ENCODE measurements at places on chromosomes 4 and X. TPM values are rescaled to one million over a fixed set of nuclear protein-coding genes. Genes with fewer than 3 reads are reported as not detected.

WDR17 gene
- 63.6 TPM for total RNA-seq

BEX4 gene
- 110 TPM for total RNA-seq

LRP2BP gene
- 6.1 TPM for total RNA-seq

CACNA1F gene
- under 0.01 TPM for total RNA-seq

NPFFR2 gene
- total RNA-seq = 0.41 TPM

VEGFD gene
- total RNA-seq = not detected

SSX1 gene
- total RNA-seq = not detected

PRPS2 gene
- 48.9 TPM for total RNA-seq

PRSS12 gene
- 24.9 TPM for total RNA-seq

PDS5A gene
- total RNA-seq = 70.9 TPM

LDB2 gene
- total RNA-seq = 216 TPM

MAP3K15 gene
- 0.82 TPM for total RNA-seq

MRPL1 gene
- total RNA-seq = 39.9 TPM

XK gene
- 3.7 TPM for total RNA-seq

FABP2 gene
- not detected for total RNA-seq

HSFX1 gene
- total RNA-seq = 1.2 TPM

ADH6 gene
- not detected for total RNA-seq

SNX25 gene
- total RNA-seq = 55.4 TPM

TASL gene
- 0.82 TPM for total RNA-seq

HTN1 gene
- total RNA-seq = not detected

CCSER1 gene
- total RNA-seq = 165 TPM

SH3TC1 gene
- 1.6 TPM for total RNA-seq

ARMCX5 gene
- total RNA-seq = 42.8 TPM

TBX22 gene
- under 0.01 TPM for total RNA-seq

PNPLA4 gene
- total RNA-seq = 5.7 TPM

SCD5 gene
- 254 TPM for total RNA-seq

NRK gene
- under 0.01 TPM for total RNA-seq

CLIC2 gene
- 4.9 TPM for total RNA-seq

SULT1B1 gene
- 0.41 TPM for total RNA-seq

APBB2 gene
- total RNA-seq = 68.1 TPM

MAGEA12 gene
- total RNA-seq = not detected

BRCC3 gene
- total RNA-seq = 18.3 TPM

GPAT3 gene
- not detected for total RNA-seq

EGFL6 gene
- total RNA-seq = 0.82 TPM

GRID2 gene
- 33.8 TPM for total RNA-seq

CPZ gene
- total RNA-seq = 2.9 TPM

RHOXF2B gene
- not detected for total RNA-seq

CCDC160 gene
- total RNA-seq = 2.0 TPM

ITM2A gene
- 71.3 TPM for total RNA-seq

SHROOM2 gene
- total RNA-seq = 19.2 TPM

IL1RAPL1 gene
- 14.3 TPM for total RNA-seq

FOXP3 gene
- not detected for total RNA-seq

MAGEC2 gene
- total RNA-seq = not detected

TBL1X gene
- 2.9 TPM for total RNA-seq

STIM2 gene
- 22.8 TPM for total RNA-seq

FGG gene
- total RNA-seq = not detected

HPGDS gene
- total RNA-seq = 1.2 TPM

KIAA0232 gene
- total RNA-seq = 44.4 TPM

TRIM60 gene
- not detected for total RNA-seq

FAM184B gene
- 5.3 TPM for total RNA-seq

PNMA6A gene
- total RNA-seq = 23.2 TPM

RNF128 gene
- 1.6 TPM for total RNA-seq

FHDC1 gene
- 5.7 TPM for total RNA-seq

ZDHHC15 gene
- total RNA-seq = 14.3 TPM

MAGEB10 gene
- total RNA-seq = not detected

UBE2K gene
- total RNA-seq = 93.8 TPM

GPR119 gene
- not detected for total RNA-seq
